ENCODE measurements at places on chromosomes 7 and 10. TPM values are rescaled to one million over a fixed set of nuclear protein-coding genes. Genes with fewer than 3 reads are reported as not detected.

TMEM236 gene
- total RNA-seq, result 0.08 TPM

C10orf143 gene
- total RNA-seq, result 2.9 TPM

PILRB gene
- total RNA-seq, result 38.7 TPM

- H3K4me1 ChIP-seq, result peaks cover 7% of the 10 kb centered on the region
- no peak overlapping the region for H3K4me3 ChIP-seq
- H3K36me3 ChIP-seq, result peaks cover 33% of the 10 kb centered on the region
- H3K27ac ChIP-seq, result no peak overlapping the region
These were observed 55.5 kb upstream of the ATP6V0A4 start for GRCh38 chr7:138853448-138853847.

DNA sequence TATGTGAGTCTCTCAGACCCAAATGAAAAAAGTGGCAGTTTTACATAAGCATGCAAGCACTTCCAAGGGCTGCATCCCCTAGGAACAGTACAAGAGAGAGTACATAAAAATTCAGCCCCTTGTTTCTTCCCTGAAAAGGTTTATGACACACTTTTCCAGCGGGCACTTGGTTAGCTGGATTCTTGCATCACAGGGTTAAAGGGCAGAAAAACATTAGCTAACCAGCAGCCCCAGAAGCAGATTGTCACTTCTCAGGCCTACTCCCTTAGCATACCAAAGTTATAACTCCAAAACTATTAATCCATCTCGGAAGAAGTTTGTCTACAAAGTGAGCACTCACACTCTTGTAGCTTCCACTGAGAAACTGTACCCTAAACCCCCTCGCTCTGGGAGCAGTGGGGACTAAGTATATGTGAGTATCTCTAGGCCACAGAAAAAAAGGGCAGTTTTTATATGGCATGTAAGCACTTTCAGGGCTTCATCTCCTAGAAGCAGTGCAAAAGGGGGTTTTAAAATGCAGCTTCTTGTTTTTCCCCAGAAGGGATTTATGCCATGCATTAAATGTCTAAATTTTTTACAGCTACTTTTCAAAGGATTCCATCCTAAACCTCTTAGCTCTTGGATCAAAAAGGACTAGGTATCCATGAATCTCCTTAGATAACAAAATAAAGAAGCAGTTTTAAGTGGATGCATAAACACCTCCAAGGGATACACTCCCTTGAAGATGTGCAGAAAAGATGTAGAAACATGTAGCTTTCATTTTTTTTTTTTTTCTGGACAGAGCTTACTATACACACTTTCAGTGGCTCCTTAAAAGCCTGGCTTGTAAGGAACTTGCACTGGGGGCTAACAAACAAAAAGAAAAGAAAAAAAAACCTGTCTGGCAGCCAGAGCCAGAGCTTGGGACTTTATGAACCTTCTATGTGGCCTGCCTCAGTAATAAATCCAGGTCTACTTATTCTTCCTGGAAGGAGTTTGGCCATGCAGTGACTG, 956.7 kb downstream of the CCSER2 start:
- H3K36me3 ChIP-seq, result no peaks in the 10 kb centered on the region
- H3K27me3 ChIP-seq, result no peaks in the 10 kb centered on the region
- H3K4me3 ChIP-seq, result no peak overlapping the region
- no peaks in the 10 kb centered on the region for H3K4me1 ChIP-seq
- H3K27ac ChIP-seq, result no peak overlapping the region
- no peak for DNase-seq

DNA sequence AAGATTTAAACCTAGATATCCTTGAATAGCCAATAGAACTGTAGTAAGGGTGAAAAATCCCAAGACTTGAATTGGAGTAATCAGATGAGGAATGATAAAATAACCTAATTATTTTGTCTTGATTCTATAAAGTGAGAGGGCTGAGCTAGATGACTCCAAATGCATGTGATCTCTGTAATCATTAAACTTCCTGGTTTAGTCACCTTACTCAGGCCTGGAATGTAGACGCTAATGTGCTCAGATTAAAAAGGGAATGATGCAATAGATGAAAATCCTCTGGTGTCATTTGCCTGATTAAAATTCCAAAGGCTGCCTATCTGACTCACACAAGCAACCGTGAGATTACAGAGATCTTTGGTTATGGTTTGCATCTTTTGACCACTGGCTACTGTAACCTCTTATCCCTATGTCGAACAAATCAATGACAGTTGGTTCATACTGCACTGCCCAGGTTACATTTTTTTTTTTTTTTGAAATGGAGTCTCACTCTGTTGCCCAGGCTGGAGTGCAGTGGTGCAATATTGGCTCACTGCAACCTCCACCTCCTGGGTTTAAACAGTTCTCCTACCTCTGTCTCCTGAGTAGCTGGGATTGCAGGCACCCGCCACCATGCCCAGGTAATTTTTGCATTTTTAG, 2.9 kb upstream of the HKDC1 start:
- no peak overlapping the region for H3K4me3 ChIP-seq
- no peaks in the 10 kb centered on the region for H3K27me3 ChIP-seq
- peaks cover 16% of the 10 kb centered on the region for H3K4me1 ChIP-seq

- no peak overlapping the region for H3K4me3 ChIP-seq
- no peak overlapping the region for H3K27ac ChIP-seq
- H3K4me1 ChIP-seq, result peaks cover 27% of the 10 kb centered on the region
- H3K36me3 ChIP-seq, result no peaks in the 10 kb centered on the region
- no peaks in the 10 kb centered on the region for H3K27me3 ChIP-seq
These were observed 506.0 kb downstream of the AUTS2 start for GRCh38 chr7:70104243-70104642.

DNA sequence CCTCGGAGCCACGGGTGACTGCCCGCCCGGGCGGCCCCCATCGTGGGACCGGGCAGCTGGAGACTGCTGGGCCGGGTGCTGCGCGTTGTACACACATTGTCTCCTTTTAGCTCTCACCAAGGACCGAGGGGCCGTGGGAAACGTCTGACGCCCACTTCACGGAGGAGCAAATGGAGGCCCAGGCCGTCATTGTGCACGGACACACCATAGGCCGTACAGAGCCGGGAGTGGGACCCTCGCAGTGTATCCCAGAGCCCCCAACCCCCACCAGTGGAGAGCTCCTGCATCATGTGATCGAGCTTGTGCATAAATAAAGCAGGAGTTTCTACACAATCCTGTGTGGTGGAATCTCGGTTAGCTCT, 722 bp downstream of the DENND10 start:
- peaks cover 4% of the 10 kb centered on the region for H3K27me3 ChIP-seq
- H3K36me3 ChIP-seq, result peaks cover 9% of the 10 kb centered on the region
- H3K4me1 ChIP-seq, result peaks cover 4% of the 10 kb centered on the region

DNA sequence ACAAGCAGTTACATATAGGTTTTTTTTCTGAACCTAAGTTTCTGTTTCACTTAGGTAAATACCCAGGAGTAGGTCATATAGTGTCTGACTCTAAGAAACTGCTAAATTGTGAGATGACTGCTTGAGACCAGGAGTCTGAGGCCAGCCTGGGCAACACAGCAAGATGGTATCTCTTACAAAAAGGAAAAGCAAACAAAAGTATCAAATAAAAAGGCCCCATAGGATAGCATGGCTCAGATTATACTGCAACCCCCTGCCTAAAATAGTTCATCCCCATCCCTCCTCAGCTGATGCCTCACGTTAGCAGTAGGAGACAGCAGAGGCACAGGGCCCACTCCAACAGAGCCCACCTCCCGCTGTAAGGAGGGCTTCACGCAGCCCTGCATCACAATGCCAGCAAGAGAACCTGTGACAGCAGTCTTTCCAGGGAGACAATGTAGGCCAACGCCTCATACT, 90.3 kb downstream of the SRPK2 start:
- H3K4me3 ChIP-seq, result no peak overlapping the region
- no peaks in the 10 kb centered on the region for H3K36me3 ChIP-seq
- no peak overlapping the region for H3K27ac ChIP-seq
- no peaks in the 10 kb centered on the region for H3K27me3 ChIP-seq
- DNase-seq, result no peak

DNA sequence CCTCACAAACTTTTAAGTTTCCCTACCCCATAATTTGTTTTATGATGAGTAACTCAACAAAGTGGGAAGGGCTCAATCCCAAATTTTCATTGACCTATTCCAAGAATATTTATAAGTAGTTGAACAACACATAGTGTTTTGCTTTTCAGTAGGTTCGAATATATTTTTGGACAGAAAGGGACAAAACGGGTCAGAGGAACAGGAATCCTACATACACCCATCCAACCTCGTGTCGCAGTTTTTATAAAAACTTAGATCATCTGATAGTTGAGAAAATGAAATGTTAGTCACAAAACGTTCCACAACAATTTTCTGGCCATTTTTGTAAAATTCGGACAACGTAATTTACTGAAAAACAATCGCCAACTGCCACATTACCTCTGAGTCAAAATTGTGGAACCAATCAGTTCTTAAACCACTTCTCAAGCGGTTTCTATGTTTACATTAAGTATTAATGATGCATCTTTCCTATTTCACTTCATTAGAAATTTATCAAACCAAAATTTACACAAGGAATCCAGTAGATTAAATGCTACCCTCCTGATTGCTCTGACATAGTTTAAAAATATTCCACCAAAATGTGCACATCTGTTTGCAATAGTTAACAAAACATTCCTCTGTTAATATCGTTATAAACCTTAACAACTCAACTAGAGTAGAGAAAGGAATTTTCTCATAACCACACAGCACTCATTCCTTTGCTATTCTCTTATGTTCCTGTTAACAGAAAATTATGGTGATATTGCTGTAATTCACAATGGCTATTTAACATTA, 6.3 kb downstream of the WNT16 start:
- DNase-seq, result no peak
- H3K36me3 ChIP-seq, result no peaks in the 10 kb centered on the region
- peaks cover 22% of the 10 kb centered on the region for H3K4me1 ChIP-seq
- no peak overlapping the region for H3K27ac ChIP-seq
- H3K4me3 ChIP-seq, result no peak overlapping the region

GRCh38 chr7:142496545-142496991, 238.7 kb upstream of the PRSS58 start:
- H3K4me1 ChIP-seq, result peaks cover 40% of the 10 kb centered on the region
- H3K27ac ChIP-seq, result no peak overlapping the region
- no peak for DNase-seq
- no peak overlapping the region for H3K4me3 ChIP-seq

DNA sequence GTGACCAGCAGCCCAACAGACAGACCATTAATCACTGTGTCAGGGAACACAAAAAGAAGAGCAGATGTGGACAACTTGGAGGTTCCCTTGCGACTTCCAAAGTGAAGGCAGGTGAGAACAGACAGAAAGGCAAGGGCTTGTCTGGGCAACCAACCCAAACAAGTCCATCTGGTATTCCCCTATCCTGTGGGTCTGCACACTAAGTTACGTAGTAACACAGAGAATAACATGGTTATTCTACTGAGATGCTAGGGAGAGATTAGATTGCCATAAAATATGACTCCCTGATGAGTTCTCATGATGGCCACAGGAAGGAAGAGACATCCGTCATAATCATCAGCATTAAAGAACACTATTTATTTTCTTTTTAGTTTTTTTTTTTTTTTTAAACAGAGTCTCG, 252.2 kb downstream of the CALN1 start:
- H3K4me1 ChIP-seq, result no peaks in the 10 kb centered on the region
- H3K4me3 ChIP-seq, result no peak overlapping the region
- H3K36me3 ChIP-seq, result no peaks in the 10 kb centered on the region
- DNase-seq, result no peak
- H3K27ac ChIP-seq, result no peak overlapping the region

GRCh38 chr10:18008986-18009385, 57.3 kb downstream of the SLC39A12 start:
- peaks cover 40% of the 10 kb centered on the region for H3K4me1 ChIP-seq
- no peak overlapping the region for H3K4me3 ChIP-seq
- H3K27me3 ChIP-seq, result peaks cover 11% of the 10 kb centered on the region
- DNase-seq, result no peak
- H3K27ac ChIP-seq, result no peak overlapping the region
- H3K36me3 ChIP-seq, result no peaks in the 10 kb centered on the region

Measured in osteocyte (in vitro differentiated cells).